ENCODE measurements at places on chromosomes 11 and 22.

GRCh38 chr11:44743959-44744557 lies 17.3 kb downstream of the TSPAN18 start:
- no peak for DNase-seq

GRCh38 chr11:103257360-103257759 lies 148.1 kb downstream of the DYNC2H1 start:
- no peak for DNase-seq

DNA sequence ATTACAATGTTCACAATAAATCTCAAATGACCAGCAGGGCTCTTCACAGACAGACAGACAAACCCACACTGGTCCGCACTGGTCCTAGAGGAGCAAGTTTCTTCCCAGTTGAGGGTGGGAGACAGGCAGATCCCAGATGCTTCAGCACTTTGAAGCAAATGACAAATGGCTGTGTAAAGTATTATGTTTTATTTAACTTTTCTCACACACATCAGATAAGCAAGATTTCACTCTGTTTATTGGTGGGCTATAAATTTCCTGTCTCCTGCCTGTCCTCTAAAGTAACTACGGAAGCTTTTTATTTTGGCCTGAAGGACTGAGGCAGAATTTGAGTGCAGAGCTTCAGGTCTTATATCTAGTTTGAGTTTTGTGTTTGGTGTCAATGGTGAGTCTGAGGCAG lies 174.7 kb upstream of the MTNR1B start:
- DNase-seq, result no peak

- no peak for DNase-seq
These were observed 7.3 kb downstream of the RTN4RL2 start for GRCh38 chr11:57467508-57468157.

DNA sequence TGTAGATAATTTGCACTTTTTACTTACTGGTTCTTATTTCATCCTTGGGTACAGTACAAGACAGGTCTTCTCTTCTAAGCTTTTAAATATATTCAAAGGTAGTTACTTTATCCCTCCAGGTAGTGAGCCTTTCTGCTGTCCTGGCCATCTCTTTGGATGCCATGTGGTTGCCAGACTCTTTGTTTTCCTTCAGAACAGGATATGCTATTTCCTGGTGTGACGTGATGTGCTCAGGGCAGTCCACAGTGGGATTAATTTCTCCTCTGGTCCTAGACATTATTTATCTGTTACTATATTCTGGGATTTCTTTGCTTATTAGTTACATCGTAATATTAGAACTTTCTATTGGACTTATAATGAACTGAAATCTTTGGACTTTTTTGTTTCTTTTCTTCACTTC lies 63.7 kb downstream of the PPP6R3 start:
- DNase-seq, result no peak

Measured in epithelial cell of proximal tubule (primary cell).